CD4-positive, CD25-positive, alpha-beta regulatory T cell (primary cell): ENCODE measurements at places on chromosomes 3 and 15. TPM values are rescaled to one million over a fixed set of nuclear protein-coding genes. Genes with fewer than 3 reads are reported as not detected.

DNA sequence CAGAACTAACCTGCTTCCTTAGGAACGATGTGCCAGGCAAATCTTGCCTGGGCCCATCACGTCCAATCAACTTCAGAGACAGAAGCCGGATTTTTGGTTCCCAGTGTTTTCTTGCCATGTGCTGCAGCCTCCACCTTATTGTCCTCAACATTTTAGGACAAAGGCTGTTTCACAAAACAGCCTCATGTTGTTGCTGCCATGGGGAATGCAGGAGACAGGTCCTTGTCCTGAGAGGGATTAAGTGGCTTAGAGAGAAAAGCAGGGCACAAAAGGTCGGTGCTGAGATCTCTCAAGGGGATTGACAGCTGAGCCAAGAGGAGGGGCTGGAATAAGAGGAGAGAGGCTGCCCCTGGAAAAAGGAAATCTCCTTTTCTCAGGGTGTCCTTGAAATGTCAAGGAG, 11.3 kb upstream of the NMNAT3 start:
- no peaks in the 10 kb centered on the region for H3K36me3 ChIP-seq
- H3K27ac ChIP-seq, result no peak overlapping the region
- no peak overlapping the region for H3K4me3 ChIP-seq
- H3K4me1 ChIP-seq, result no peaks in the 10 kb centered on the region

- no peaks in the 10 kb centered on the region for H3K36me3 ChIP-seq
- no peak overlapping the region for H3K4me3 ChIP-seq
- DNase-seq, result no peak
- peaks cover 11% of the 10 kb centered on the region for H3K27me3 ChIP-seq
- H3K4me1 ChIP-seq, result no peaks in the 10 kb centered on the region
- H3K27ac ChIP-seq, result no peak overlapping the region
Observed at GRCh38 chr3:112053229-112053628, 18.7 kb downstream of the TMPRSS7 start.

Gene RPL29
- 1,128 TPM for total RNA-seq

DNA sequence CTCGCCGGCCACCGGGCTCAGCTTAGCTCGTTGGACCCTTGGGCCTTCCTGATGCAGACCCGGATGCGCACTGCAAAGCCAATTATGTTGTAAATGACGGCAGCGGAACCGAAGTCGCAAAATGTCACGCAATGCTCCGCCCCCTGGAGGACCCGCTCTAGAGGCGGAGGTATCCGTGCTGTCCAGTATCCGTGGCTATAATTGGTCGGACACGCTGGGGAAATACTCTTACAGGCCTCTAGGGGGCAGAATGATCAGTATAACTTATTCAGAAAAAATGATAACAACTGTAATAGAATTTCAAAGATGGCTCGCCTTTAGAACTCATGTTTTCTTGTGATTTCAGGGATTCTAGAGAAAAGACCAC, at the start of gene PRR23B:
PRR23B (minus strand) TSS at position 59 of the 367 bp plus-strand sequence. CDS start 265 bp downstream, outside the sequence.
- H3K27ac ChIP-seq, result no peak within 1 kb of the TSS
- H3K4me1 ChIP-seq, result no peaks in the 10 kb centered on the region
- no peaks in the 10 kb centered on the region for H3K27me3 ChIP-seq
- no peaks in the 10 kb centered on the region for H3K36me3 ChIP-seq
- no peak for DNase-seq

DNA sequence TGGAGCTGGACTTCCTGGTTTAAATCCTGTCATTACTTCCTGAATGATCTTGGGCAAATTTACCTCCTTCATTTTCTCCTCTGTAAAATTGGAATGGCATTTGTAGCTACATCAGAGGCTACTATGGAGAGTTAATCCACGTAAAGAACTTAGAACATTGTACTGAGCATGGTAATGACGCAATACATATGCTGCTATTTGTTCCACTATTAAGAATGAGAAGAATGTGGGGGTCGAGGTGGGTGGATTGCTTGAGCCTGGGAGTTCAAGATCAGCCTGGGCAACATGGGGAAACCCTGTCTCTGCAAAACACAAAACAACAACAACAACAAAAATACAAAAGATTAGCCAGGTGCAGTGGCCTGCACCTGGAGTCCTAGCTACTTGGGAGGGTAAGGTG, 250.6 kb downstream of the RYR3 start:
- H3K27ac ChIP-seq, result no peak overlapping the region
- no peaks in the 10 kb centered on the region for H3K36me3 ChIP-seq
- no peaks in the 10 kb centered on the region for H3K27me3 ChIP-seq
- H3K4me3 ChIP-seq, result no peak overlapping the region
- DNase-seq, result no peak

DNA sequence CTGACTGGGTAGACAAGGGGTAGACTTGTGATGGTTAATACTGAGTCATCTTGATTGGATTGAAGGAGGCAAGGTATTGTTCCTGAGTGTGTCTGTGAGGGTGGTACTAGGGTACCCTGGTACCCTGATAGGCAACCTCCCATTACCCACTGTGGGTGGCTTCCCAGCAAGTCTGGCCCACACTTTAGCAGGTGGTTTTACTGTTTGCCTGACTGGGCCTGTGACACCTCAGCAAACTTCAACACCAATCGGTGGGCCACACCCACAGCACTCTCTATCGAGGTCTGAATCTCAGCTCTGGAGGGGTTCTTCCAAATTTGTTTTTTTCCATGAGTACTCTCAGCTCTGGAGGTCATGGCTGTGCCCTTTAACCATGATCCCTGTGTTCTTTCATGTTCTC, 24.6 kb upstream of the SH3GL3 start:
- no peaks in the 10 kb centered on the region for H3K36me3 ChIP-seq
- DNase-seq, result no peak
- no peaks in the 10 kb centered on the region for H3K4me1 ChIP-seq
- no peaks in the 10 kb centered on the region for H3K27me3 ChIP-seq
- no peak overlapping the region for H3K27ac ChIP-seq

Gene ACKR2
- not detected for total RNA-seq

Gene TNNC1
- total RNA-seq, result 3.9 TPM

GRCh38 chr15:68822818-68823217, 2.1 kb upstream of the ANP32A start:
- H3K4me3 ChIP-seq, result peak overlapping the region; percentile 85
- no peaks in the 10 kb centered on the region for H3K27me3 ChIP-seq
- H3K4me1 ChIP-seq, result peaks cover 9% of the 10 kb centered on the region
- no peak for DNase-seq

Gene NOX5
- total RNA-seq, result not detected

Gene P2RY12
- 1.9 TPM for total RNA-seq

GRCh38 chr3:31077826-31078225, 183.4 kb upstream of the GADL1 start:
- H3K27ac ChIP-seq, result no peak overlapping the region
- DNase-seq, result no peak
- H3K36me3 ChIP-seq, result no peaks in the 10 kb centered on the region
- no peaks in the 10 kb centered on the region for H3K4me1 ChIP-seq

- H3K4me1 ChIP-seq, result peaks cover 20% of the 10 kb centered on the region
- no peak for DNase-seq
Observed at GRCh38 chr3:143822798-143823197, 25.5 kb downstream of the SLC9A9 start.

- no peaks in the 10 kb centered on the region for H3K27me3 ChIP-seq
- no peaks in the 10 kb centered on the region for H3K36me3 ChIP-seq
- H3K27ac ChIP-seq, result no peak overlapping the region
- H3K4me1 ChIP-seq, result no peaks in the 10 kb centered on the region
- DNase-seq, result no peak
- H3K4me3 ChIP-seq, result no peak overlapping the region
Observed at GRCh38 chr3:22236490-22237270, 485.7 kb upstream of the ZNF385D start.

DNA sequence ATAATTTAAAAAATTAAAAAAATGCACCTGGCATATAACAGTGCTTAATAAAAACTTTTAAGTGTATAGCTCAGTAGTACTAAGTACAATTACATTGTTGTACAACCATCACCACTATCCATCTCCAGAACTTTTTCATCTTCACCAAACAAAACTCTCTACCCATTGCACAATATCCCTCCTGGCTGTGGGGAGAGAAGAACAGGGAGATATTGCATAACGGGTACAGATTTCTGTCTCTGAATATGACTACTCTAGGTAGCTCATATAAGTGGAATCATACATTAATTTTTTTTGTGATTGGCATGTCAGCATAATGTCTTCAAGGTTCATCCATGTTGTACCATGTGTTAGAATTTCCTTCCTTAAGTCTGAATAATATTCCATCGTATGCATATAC, 91.0 kb upstream of the PLAAT1 start:
- no peak for DNase-seq
- H3K27ac ChIP-seq, result no peak overlapping the region
- no peaks in the 10 kb centered on the region for H3K27me3 ChIP-seq
- no peak overlapping the region for H3K4me3 ChIP-seq

- H3K36me3 ChIP-seq, result no peaks in the 10 kb centered on the region
- no peak for DNase-seq
- H3K4me1 ChIP-seq, result no peaks in the 10 kb centered on the region
- H3K27me3 ChIP-seq, result no peaks in the 10 kb centered on the region
- H3K4me3 ChIP-seq, result no peak overlapping the region
- no peak overlapping the region for H3K27ac ChIP-seq
Observed at GRCh38 chr3:100954199-100954935, 38.9 kb downstream of the ABI3BP start.

DNA sequence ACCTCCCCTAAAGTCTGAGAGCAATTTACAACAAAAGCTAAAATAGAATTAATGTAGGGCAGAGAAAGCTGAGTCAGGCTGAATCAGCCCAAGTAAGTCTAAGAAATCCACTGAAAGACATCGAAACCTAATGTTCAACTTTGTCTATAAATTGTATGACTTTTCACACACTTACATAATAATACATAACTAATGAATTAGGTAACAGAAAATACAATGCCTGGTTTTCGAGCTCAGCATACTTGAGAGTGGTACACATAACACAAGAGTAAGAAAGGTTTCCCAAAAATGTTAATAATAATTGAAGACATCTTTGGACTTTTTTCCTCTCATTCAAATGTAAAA, 55.3 kb upstream of the VGLL4 start:
- H3K4me3 ChIP-seq, result no peak overlapping the region
- H3K4me1 ChIP-seq, result no peaks in the 10 kb centered on the region
- H3K27ac ChIP-seq, result no peak overlapping the region
- H3K27me3 ChIP-seq, result no peaks in the 10 kb centered on the region

- no peak overlapping the region for H3K4me3 ChIP-seq
- H3K27ac ChIP-seq, result no peak overlapping the region
- DNase-seq, result no peak
- H3K36me3 ChIP-seq, result no peaks in the 10 kb centered on the region
- H3K27me3 ChIP-seq, result no peaks in the 10 kb centered on the region
Observed at GRCh38 chr15:29854413-29854812, 32.1 kb upstream of the TJP1 start.

DNA sequence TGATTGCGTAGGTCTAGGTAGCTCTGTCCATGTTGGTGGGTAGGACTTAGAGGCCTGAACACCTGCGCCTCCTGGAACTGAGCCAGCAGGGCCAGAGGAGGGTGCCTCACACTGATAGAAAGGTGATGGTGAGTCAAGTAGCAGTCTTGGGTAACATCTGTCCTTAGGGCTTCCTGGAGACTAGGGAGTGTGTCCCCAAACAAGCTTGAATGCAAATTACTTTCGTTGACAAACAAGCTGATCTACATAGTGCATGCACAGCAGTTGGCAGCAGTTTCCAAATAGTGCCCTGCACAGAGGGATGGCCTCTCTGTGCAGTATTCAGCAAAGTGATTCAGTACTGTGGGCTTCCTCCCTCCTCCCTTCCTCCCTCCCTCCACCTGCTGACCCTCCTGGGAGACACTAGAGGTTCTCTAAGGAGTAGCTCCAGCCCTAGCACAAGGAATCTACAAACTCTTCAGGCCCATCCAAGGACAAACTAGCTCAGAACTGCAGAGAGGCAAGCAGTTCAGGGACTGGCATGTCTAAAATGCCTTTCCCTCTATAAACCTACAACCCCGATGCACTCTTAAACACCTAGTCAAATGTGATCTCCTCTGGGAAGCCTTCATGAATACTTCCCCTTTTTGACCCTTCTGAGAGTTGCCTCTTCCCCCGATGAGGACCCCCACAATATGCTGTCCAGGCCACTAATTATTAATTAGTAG, 61.0 kb downstream of the TLE3 start:
- H3K36me3 ChIP-seq, result no peaks in the 10 kb centered on the region
- H3K4me3 ChIP-seq, result no peak overlapping the region
- no peaks in the 10 kb centered on the region for H3K4me1 ChIP-seq
- DNase-seq, result no peak
- peaks cover 2% of the 10 kb centered on the region for H3K27me3 ChIP-seq
- no peak overlapping the region for H3K27ac ChIP-seq

Gene RHOV
- not detected for total RNA-seq
